ENCODE measurements at places on chromosomes 11 and 22.

GRCh38 chr22:46110215-46110614 lies 40.1 kb upstream of the PPARA start:
- H3K27me3 ChIP-seq = no peaks in the 10 kb centered on the region
- H3K4me3 ChIP-seq = no peak overlapping the region
- H3K27ac ChIP-seq = peak overlapping the region; percentile 80
- DNase-seq = no peak

GRCh38 chr11:74746868-74747267 lies 1.8 kb upstream of the RNF169 start:
- no peak overlapping the region for H3K27ac ChIP-seq
- H3K27me3 ChIP-seq = no peaks in the 10 kb centered on the region
- H3K36me3 ChIP-seq = no peaks in the 10 kb centered on the region
- H3K4me1 ChIP-seq = peaks cover 31% of the 10 kb centered on the region
- no peak for DNase-seq

GRCh38 chr11:114132417-114132816 lies 72.9 kb downstream of the ZBTB16 start:
- H3K27me3 ChIP-seq = no peaks in the 10 kb centered on the region
- DNase-seq = no peak
- peak overlapping the region; percentile 56 for H3K27ac ChIP-seq
- H3K4me1 ChIP-seq = peaks cover 100% of the 10 kb centered on the region

DNA sequence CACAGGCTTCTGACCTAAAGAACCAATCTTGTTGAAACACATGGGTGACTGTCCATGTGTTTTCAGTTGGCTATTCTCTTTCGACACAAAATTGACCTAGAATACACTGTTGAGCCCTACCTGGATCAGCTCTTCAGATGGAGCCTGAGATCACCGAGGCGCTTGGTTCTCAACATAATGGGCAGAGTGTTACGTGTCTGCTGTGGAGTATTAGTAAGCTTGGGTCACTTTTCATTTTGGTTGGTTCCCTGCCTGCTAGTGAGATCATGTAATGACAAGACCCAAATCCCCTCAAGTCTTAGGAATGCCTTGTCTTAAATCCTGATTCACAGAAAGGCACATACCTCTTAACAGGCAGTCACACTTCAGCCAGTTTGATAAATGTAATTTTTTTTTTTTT lies 8.7 kb downstream of the MED19 start:
- no peak overlapping the region for H3K4me3 ChIP-seq
- peaks cover 3% of the 10 kb centered on the region for H3K4me1 ChIP-seq
- H3K36me3 ChIP-seq = peaks cover 56% of the 10 kb centered on the region
- no peak overlapping the region for H3K27ac ChIP-seq
- no peaks in the 10 kb centered on the region for H3K27me3 ChIP-seq

GRCh38 chr11:2136209-2136951 lies 2.8 kb downstream of the IGF2 start:
- H3K36me3 ChIP-seq = no peaks in the 10 kb centered on the region
- H3K4me1 ChIP-seq = peaks cover 17% of the 10 kb centered on the region
- H3K27me3 ChIP-seq = peaks cover 12% of the 10 kb centered on the region
- H3K4me3 ChIP-seq = no peak overlapping the region
